ENCODE measurements at places on chromosomes 7 and 10. TPM values are rescaled to one million over a fixed set of nuclear protein-coding genes. Genes with fewer than 3 reads are reported as not detected.

- no peak for DNase-seq
Measured at GRCh38 chr7:157700231-157701005, 363.6 kb downstream of the DNAJB6 start.

- DNase-seq: no peak
Measured at GRCh38 chr7:77838929-77839491, 40.4 kb downstream of the PHTF2 start.

GRCh38 chr7:151936207-151936606 lies 20.0 kb upstream of the GALNTL5 start:
- DNase-seq: no peak

DNA sequence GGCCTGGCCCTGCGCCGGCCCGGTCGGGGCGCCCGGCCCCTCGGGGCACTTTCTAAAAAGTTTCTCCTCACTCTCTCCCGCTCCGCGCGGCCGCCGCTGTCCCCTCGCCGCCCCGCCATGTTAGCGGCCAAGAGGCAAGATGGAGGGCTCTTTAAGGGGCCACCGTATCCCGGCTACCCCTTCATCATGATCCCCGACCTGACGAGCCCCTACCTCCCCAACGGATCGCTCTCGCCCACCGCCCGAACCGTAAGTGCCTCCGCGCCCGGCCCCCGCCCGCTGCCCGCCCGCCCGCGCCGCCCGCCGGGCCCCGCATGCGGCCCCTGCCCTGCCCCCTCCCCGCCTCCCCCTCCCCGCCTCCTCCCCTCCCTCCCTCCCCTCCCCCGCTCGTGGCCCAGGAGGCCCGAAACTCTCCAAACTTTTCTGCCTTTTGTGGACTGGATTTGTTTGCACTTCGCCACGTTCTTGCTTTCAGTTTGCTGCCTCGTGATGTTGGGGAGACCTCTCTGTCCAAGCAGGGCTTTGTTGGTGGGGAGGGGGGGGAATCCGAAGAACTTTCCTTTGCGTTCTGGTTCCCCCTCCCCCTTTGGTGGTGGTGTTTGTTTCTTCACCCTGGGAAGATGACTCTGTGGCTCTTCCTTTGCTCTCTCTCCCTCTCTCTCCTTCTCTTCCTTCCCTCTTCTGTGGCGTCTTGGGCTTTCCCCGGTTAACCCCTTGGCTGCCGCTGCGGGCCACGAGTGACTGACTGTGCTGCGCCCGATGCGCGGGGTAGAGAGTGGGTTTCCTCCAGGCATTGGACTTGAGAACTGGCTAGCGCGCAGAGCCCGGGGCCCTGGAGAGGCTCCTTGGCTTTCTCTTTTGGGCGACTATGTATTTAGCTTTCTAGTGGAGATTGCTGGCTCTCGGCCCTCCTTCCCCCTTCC lies 1.6 kb downstream of the TCF7L2 start:
- peak; percentile 69 for DNase-seq

- DNase-seq: peak; percentile 87
Measured at GRCh38 chr10:102009801-102010425, 46.1 kb downstream of the ARMH3 start.

The GPR37 gene
- 3.7 TPM for total RNA-seq

GRCh38 chr7:75966190-75966961 lies 28.0 kb downstream of the TMEM120A start:
- DNase-seq: no peak

- no peak for DNase-seq
Measured at GRCh38 chr10:118439824-118440223, 97.7 kb upstream of the FAM204A start.

- no peak for DNase-seq
Measured at GRCh38 chr7:28433699-28434219, 21.4 kb downstream of the CREB5 start.

The POR gene
- 75.0 TPM for total RNA-seq

DNA sequence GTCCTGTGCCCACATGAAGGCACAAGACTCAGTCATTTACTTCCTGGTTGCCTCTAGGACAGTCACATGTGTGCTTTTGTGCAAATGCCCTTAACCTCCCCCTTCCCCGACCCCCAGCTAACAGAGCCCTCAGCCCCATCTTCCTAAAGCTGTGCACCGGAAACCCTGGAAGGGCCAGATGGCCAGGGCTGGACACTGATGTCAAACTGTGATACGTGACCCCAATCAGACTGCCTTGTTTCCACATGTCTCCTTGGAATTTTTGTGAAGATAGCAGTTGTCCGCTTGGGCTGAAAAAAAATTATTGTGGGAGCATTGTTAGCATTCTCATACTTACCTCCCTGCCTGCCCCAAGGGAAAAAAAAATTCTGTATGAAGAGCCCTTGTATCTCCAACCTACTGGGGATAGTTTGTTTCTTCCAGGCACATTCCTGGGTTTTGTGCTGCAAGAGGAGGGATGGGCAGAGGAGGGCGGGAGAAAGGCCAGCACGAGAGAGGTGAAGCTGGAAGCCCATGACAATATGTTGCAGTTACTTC lies 17.0 kb upstream of the ADAM12 start:
- no peak for DNase-seq

- peak; percentile 88 for DNase-seq
Measured at GRCh38 chr10:113843972-113844485, 9.9 kb downstream of the DCLRE1A start.

- no peak for DNase-seq
Measured at GRCh38 chr7:27762062-27762461, 22.1 kb downstream of the TAX1BP1 start.

The FEZF1 gene
- not detected for total RNA-seq

GRCh38 chr7:31249671-31250070 lies 90.9 kb downstream of the NEUROD6 start:
- DNase-seq: no peak
